Keratinocyte (primary cell): ENCODE measurements at places on chromosomes 5 and 9. TPM values are rescaled to one million over a fixed set of nuclear protein-coding genes. Genes with fewer than 3 reads are reported as not detected.

Gene SMU1
- 15.3 to 20.3 TPM (median 16.1 TPM) in 3 replicates for polyA plus RNA-seq

Gene OR13C4
- not detected in 3 replicates for polyA plus RNA-seq

Gene CTXN3
- polyA plus RNA-seq: 0.10 to 0.40 TPM (median 0.22 TPM) in 3 replicates

Gene GPSM1
- polyA plus RNA-seq: 2.5 to 8.1 TPM (median 3.3 TPM) in 3 replicates

Gene NRG2
- polyA plus RNA-seq: 0.12 to 0.21 TPM (median 0.13 TPM) in 3 replicates

Gene CAMK2A
- 0.03 to 0.05 TPM in 2 of 3 replicates, not detected in the other for polyA plus RNA-seq

Gene NMUR2
- 0.05 TPM in 1 of 3 replicates, not detected in the others for polyA plus RNA-seq

Gene FAM163B
- polyA plus RNA-seq: not detected in 3 replicates

Gene FOXI1
- 0.03 TPM in 1 of 3 replicates, not detected in the others for polyA plus RNA-seq

Gene ACTBL2
- 0.35 to 2.7 TPM (median 0.68 TPM) in 3 replicates for polyA plus RNA-seq

GRCh38 chr9:85178474-85178873, 508.9 kb downstream of the NTRK2 start:
- DNase-seq: peak; percentile 65

- no peak for DNase-seq
- H3K4me1 ChIP-seq: peaks cover 27% of the 10 kb centered on the region
- H3K27ac ChIP-seq: no peak overlapping the region
Measured at GRCh38 chr9:92730897-92731296, 33.7 kb downstream of the BICD2 start.

- H3K36me3 ChIP-seq: no peaks in the 10 kb centered on the region
- no peak for DNase-seq
- no peak overlapping the region for H3K27ac ChIP-seq
- no peaks in the 10 kb centered on the region for H3K4me1 ChIP-seq
- no peak overlapping the region for H3K4me3 ChIP-seq
Measured at GRCh38 chr5:88487066-88487465, 218.4 kb upstream of the TMEM161B start.

- no peak for DNase-seq
- H3K4me1 ChIP-seq: no peaks in the 10 kb centered on the region
- no peaks in the 10 kb centered on the region for H3K36me3 ChIP-seq
- H3K27ac ChIP-seq: no peak overlapping the region
- no peak overlapping the region for H3K4me3 ChIP-seq
Measured at GRCh38 chr5:97968346-97968745, 785.3 kb upstream of the RIOK2 start.

DNA sequence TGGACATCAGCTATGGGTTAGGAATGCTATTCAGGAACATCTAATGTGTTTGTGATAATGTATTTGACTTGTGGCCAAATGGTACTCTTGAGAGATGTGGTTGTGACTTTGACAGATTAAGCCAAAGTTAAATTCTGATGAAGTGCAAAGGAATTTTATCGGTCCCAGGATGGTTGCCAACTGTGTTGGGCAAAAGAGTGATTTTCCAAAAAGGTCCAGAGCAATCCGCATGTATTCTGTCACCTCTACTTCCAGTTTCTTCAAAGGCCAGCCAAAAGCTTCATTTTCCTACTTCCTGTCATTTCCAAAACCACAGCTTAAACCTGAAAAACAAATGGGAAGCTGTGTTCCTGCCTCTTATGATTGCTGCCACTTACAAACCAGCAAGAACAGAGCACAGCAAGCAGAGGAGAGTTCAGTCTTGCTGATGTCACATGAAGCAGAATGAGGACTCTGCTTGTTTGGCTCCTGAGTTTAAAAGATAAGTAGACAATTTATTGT, 59.8 kb downstream of the MARCHF3 start:
- H3K27me3 ChIP-seq: no peaks in the 10 kb centered on the region
- H3K4me3 ChIP-seq: no peak overlapping the region
- no peaks in the 10 kb centered on the region for H3K36me3 ChIP-seq
- DNase-seq: no peak

DNA sequence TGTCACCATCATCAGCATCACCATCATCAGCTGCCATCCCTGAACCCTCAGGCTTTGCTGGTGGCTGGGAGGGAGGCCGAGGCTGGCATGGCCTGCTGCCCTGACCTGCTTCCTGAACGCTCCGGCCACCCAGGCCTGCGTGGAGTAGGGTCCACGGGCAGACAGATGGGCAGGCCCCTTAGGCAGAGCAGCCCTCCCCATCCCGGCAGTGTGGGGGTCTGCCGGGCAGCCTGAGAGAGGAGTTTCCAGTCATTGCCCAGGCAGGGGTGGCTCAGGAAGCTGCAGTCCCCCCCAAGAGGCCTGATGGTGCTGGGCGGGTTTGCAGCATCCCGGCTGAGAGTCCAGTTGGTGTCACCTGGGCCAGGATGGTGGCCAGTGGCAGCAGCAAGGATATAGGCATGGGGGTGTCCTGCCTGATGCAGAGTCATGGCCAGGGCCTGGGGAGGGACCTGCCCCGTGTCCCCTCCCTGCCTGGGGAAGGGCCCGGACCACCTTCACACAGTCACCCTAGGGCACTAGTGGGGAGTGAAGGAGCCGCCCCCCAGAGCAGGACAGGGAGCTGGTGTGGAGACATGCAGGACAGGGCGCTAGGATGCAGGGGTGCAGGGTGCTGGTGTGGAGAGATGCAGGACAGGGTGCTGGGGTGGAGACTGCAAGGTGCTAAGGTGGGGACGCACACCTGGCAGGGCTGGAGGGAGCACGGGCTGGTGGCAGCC, 7.7 kb upstream of the EGFL7 start:
- peaks cover 6% of the 10 kb centered on the region for H3K4me1 ChIP-seq
- no peak overlapping the region for H3K27ac ChIP-seq
- H3K4me3 ChIP-seq: no peak overlapping the region
- H3K27me3 ChIP-seq: peaks cover 19% of the 10 kb centered on the region
- DNase-seq: no peak

- H3K4me1 ChIP-seq: no peaks in the 10 kb centered on the region
- no peaks in the 10 kb centered on the region for H3K36me3 ChIP-seq
- no peaks in the 10 kb centered on the region for H3K27me3 ChIP-seq
- no peak overlapping the region for H3K27ac ChIP-seq
- no peak overlapping the region for H3K4me3 ChIP-seq
Measured at GRCh38 chr5:35665096-35665495, 47.4 kb downstream of the SPEF2 start.

DNA sequence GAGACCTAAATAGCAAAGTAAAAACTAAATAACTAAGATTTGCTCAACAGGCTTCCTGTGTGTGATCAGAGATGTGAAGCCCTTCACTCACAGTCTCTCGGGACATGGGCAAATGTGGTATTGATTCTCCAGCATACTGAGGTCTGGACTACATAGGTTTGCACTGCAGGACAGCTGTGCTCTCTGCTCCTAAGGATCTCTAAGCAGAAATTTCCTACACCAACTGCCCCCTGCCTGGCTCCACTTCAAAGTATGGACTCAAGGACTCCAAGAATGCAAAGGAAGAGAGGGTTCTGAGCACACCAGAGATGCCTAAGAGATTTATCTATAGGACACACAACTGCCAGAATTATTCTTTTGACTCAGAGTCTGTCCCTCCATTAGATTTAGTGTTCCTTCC, 487.2 kb downstream of the SEMA5A start:
- no peak for DNase-seq
- H3K36me3 ChIP-seq: no peaks in the 10 kb centered on the region
- no peak overlapping the region for H3K4me3 ChIP-seq
- peaks cover 45% of the 10 kb centered on the region for H3K4me1 ChIP-seq

DNA sequence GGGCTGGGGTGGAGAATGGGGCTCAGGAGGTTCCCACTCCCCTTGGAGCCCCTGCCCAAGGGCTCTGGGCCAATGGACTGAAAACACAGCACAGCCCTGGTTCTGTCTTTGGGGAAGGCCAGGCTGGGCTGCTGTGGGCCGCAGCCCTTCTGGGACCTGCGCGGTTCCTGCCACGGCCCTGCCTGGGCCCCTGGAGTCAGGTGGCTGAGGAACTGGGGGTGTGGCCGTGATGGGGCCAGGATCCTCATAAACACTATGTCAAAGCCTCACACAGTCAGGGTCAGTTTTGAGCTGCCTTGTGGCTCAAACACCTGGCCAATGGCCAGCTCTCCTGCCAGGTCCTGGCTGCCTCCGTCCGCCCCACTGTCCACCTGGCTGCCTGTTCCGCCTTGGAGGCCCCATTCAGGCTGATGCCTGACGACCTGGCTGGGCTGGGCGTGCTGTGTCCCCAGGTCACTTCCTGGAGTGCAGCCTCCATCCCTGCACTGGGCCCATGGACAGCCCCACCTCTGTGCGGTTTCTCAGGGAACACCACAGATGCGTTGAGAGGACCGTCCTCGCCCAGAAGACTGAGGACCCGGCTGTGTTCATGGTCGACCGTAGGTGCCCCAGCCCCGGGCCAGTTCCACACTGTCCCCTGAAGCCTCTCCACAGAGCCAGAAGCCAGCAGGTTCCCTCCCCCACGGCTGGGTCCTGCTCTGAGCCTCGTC, 27.5 kb downstream of the PAEP start:
- DNase-seq: no peak
- H3K4me3 ChIP-seq: no peak overlapping the region
- H3K4me1 ChIP-seq: no peaks in the 10 kb centered on the region
- H3K36me3 ChIP-seq: no peaks in the 10 kb centered on the region
- no peak overlapping the region for H3K27ac ChIP-seq
- no peaks in the 10 kb centered on the region for H3K27me3 ChIP-seq

DNA sequence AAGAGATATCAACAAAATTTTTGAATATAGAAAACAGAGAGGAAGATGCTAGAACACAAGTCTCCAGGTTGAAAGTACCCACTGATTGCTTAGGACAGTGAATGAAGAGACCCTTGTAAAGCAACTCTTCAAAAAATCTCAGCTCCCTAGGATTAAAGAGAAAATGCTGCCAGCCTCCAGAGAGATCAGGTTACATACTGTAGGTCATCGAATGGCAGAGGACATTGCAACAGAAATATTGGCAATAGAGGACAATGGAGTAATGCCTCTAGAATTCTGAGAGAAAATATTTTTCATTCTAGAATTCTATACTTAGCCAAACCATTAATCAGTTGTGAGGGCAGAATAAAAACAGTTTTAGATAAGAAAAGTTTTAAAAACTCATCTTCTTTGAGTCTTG, 43.1 kb upstream of the ELL2 start:
- no peaks in the 10 kb centered on the region for H3K27me3 ChIP-seq
- H3K4me3 ChIP-seq: no peak overlapping the region
- peaks cover 7% of the 10 kb centered on the region for H3K4me1 ChIP-seq
- no peak for DNase-seq

DNA sequence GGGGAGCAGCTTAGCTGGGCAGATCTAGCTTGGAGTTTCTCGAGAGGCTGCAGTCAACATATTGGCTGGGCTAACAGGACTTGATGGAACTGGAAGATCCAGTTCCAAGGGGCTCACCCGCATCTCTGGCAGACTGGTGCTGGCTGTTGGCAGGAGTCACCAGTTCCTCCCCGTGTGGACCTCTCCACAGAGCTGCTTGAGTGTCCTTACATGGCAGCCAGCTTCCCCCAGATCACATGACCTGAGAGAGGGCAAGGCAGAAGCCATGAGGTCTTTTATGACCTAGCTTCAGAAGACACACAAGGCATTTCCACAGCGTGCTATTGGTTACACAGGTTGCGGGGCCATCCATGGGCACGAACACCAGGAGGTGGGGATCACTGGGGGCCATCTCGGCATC, 26.4 kb upstream of the RXRA start:
- no peak for DNase-seq
- H3K4me1 ChIP-seq: no peaks in the 10 kb centered on the region
- H3K27ac ChIP-seq: no peak overlapping the region
- H3K4me3 ChIP-seq: no peak overlapping the region
- peaks cover 15% of the 10 kb centered on the region for H3K27me3 ChIP-seq

DNA sequence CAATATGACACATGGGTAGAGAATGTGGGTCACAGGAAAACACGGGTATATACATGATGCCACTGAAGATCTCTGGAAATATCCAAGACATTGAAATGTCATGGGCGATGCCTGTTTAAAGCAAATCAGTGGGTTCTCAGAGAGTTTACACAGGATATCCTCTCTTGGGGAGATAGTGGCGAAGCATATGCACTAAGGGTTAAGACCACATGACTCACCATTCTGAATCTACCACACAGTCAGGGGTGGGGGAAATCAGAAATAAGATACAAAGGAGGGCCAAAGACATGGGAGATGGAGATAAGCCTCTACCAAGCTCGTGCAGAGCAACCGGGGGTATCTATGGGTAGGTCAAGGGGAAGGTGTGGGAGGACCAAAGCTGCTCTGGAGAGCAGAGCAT, 58.8 kb downstream of the SH3PXD2B start:
- DNase-seq: no peak
- H3K4me3 ChIP-seq: no peak overlapping the region
- H3K4me1 ChIP-seq: peaks cover 8% of the 10 kb centered on the region
- no peaks in the 10 kb centered on the region for H3K27me3 ChIP-seq

DNA sequence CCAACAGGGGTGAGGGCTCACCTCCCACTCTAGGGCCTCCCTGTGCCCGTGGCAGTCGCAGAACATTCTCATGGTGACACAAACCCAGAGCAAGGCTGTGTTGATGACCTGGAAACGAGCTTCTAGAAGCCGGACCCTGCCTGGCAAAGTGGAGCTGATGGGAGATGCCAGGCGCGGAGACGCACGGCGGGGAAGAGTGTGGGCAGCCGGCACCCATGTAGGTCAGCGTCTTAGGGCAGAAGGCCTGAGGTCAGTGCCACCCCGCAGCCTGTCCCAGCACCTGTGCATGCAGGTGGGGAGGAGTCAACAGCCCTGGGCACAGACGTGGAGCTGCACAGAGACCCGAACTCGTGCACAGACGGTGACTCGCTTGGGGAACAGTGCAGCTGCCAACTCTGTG, 5.4 kb downstream of the SLC6A18 start:
- no peak for DNase-seq
- H3K27me3 ChIP-seq: peaks cover 2% of the 10 kb centered on the region
- no peak overlapping the region for H3K27ac ChIP-seq

- H3K4me3 ChIP-seq: peak overlapping the region; percentile 90
- peaks cover 7% of the 10 kb centered on the region for H3K36me3 ChIP-seq
- H3K4me1 ChIP-seq: peaks cover 23% of the 10 kb centered on the region
- no peak for DNase-seq
Measured at GRCh38 chr9:99222416-99223270, 561 bp downstream of the SEC61B start.

DNA sequence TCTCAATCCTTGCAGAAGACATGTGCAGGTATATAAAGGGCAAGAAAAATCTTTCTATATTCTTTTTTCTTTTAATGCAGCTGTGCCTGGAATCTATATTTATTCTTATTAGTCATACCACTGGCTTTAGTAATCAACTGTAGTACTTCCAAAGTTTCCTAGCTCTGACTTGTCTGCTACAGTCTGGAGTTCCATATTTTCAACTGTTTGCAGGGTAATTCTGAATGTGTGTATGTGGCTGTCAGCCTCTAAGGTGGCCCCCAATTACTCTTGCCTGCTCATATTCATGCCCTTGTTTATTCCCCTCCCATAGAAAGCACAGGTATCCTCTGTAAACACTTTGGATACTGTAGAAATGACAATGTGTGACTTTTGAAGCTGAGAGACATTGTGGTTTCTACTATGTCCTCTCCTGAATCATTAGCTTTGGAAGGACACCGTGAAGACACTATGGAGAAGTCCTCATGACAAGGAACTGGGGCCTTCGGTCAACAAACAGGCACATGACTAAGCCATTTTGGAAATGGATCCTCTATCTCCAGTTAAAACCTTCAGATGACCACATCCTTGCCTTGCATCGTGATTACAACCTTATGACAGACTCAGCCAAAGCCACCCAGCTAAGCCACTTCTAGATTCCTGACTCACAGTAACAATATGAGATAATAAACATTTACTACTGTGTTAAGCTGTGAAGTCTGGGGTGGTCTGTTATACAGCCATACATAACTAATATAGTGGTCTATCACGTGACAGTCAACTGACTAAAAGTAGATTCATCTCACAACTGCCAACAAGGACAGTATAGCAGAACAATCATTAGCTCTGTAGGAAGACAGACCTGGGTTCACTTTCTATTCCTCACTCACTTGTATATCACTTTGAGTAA, 49.5 kb upstream of the SUSD1 start:
- no peaks in the 10 kb centered on the region for H3K27me3 ChIP-seq
- no peak for DNase-seq
- H3K4me3 ChIP-seq: no peak overlapping the region
- peaks cover 20% of the 10 kb centered on the region for H3K4me1 ChIP-seq
- H3K36me3 ChIP-seq: peaks cover 22% of the 10 kb centered on the region
